ENCODE measurements at places on chromosomes 3 and 15.

DNA sequence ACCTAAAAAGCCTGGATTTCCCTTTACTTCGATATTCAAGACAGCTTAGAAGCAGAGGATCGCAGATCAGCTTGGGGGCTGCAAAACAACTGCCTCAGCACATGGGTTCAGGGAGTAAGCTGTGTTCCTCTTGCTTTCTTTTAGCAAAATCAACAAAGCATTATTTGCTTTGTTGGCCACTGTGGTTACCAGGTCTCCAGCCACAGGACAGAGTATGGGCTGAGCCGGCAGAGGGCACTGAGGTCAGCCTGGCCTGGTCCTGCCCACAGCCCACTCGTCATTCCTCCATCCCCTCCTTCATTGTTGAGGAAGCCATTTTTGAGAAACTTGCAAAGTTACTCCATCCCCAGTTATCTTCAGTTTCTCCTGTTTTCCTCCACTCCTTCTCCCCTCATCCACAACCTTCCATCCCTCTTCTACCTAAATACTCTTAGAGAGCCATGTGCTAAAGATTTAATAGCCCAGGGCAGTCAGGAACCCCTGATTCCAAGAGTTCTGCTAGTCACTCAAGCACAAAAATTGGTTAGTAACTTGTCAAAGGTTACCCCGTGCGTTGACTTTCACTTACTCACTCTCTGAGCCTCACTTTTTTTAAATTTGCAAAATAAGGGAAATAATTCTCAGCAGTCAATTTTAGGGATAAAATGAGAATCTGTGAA lies 60.0 kb upstream of the HES1 start:
- no peak for DNase-seq

DNA sequence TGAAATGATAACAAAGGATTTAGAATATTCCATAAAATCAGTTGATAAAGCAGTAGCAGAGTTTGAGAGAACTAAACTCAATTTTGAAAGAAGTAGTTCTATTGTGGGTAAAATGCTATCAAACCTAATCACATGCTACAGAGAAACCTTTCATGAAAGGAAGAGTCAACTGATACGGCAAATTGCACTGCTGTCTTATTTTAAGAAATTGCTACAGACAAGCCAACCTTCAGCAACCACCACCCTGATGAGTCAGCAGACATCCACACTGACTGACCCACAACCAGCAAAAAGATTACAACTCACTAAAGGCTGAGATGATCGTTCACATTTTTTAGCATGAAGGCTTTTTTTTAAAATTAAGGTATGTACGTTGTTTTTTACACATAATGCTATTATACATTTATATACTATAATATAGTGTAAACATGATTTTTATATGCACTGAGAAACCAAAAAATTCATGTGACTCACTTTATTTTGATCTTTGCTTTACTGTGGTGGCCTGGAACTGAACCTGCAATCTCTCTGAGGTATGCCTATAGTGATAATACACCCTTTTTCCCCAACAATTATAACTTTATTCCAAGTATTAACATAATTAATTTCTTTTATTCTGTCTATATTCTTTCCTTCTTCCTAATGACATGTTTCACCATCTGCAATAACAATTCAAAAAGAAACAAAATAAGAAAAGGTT lies 109.9 kb downstream of the TBC1D5 start:
- peak; percentile 75 for DNase-seq

GRCh38 chr15:48384616-48385015 lies 53.4 kb downstream of the DUT start:
- DNase-seq = no peak

GRCh38 chr3:30754426-30754825 lies 140.0 kb downstream of the GADL1 start:
- peak; percentile 38 for DNase-seq

GRCh38 chr15:55638764-55639163 lies 50.6 kb upstream of the PYGO1 start:
- DNase-seq = no peak

DNA sequence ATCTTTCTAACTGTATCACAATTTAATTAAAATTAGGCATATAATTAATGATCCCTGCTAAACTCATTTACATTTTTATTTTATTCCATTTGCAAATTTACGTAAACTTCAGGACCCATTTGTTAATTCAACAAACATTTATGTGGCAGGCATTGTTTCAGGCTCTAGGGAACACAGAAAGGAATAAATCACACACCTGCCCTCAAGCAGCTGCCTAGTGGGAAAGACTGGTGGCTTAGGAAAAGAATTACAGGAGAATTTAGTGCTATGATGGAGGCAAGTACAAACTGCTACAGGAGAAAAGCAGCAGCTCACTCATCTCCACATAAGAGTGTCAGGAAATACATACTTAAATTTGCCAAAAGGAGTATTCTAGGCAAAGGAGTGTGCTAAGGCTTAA lies 11.2 kb downstream of the CBLB start:
- DNase-seq = no peak

GRCh38 chr15:72965671-72966070 lies 86.6 kb upstream of the NEO1 start:
- no peak for DNase-seq
